ENCODE measurements at places on chromosomes 11 and 22.

DNA sequence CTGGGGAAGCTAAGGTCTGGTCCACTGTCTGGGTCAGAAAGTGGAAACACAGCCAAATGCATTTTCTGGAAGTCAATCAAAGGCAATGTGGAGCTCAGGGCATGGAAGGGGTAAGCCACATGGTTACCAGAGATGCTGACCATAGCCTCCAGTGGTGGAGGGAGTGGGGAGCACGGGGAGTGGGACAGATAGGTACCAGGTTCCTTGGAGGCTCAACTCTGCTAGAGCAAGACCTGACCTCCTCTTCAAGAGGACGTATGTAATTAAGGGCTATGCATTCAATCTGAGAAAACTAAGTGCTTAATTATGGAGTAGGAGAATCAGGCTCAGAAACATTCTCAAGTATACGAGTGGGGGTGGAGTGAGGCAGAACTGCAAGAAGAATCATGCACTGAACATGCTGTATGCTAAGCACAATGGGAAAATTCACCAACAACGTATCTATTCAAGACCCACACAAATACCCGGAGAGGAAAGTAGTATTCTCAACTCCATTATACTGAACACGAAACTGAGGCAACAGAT lies 65.2 kb upstream of the PHOX2A start:
- no peak for DNase-seq

DNA sequence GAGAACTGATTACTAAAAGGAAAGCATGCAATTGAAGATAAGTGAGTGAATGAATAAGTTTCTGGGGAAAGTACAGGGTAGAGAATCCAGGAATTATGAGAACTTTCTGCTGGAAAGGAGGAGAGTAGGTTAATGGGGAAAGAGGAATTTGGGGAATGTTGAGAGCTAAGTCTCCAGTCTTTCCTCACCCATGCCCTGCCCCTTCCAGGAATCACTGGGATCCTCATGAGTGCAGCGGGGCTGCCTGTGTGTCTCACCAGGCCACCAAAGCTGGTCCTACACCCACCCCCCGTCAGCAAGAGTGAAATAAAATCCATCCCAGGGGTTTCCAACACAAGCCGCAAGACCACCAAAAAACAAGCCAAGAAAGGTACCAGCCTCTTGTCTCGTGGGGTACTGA lies 17.0 kb downstream of the DTX4 start:
- DNase-seq: no peak

GRCh38 chr22:20771918-20772625 lies 1.8 kb upstream of the SERPIND1 start:
- DNase-seq: no peak

- no peak for DNase-seq
Measured at GRCh38 chr11:122741613-122742300, 86.2 kb downstream of the UBASH3B start.

DNA sequence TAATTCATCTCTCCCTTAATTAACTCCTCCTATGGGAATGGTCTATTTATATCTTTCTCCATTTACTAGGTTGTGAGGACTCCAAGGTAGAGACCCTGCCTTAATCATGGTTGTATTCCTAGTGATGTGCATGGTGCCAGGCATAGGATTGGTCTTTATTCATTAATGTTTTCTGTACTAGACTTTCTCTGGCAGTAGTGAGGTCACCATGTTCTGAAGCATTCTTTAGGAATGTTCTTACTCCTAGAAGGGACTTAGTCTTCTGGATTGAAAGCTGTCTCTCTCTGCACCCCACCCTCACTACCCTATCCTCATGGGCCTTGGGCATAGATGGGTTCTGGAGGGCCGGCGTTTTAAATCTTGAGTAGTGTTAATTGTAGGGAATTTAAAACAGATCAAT lies 10.6 kb upstream of the INSC start:
- no peak for DNase-seq

- DNase-seq: no peak
Measured at GRCh38 chr11:36060926-36061325, 117.1 kb downstream of the LDLRAD3 start.

GRCh38 chr11:120573756-120574354 lies 62.3 kb downstream of the GRIK4 start:
- DNase-seq: no peak

- DNase-seq: no peak
Measured at GRCh38 chr11:59810911-59811259, 307 bp upstream of the MRPL16 start.

DNA sequence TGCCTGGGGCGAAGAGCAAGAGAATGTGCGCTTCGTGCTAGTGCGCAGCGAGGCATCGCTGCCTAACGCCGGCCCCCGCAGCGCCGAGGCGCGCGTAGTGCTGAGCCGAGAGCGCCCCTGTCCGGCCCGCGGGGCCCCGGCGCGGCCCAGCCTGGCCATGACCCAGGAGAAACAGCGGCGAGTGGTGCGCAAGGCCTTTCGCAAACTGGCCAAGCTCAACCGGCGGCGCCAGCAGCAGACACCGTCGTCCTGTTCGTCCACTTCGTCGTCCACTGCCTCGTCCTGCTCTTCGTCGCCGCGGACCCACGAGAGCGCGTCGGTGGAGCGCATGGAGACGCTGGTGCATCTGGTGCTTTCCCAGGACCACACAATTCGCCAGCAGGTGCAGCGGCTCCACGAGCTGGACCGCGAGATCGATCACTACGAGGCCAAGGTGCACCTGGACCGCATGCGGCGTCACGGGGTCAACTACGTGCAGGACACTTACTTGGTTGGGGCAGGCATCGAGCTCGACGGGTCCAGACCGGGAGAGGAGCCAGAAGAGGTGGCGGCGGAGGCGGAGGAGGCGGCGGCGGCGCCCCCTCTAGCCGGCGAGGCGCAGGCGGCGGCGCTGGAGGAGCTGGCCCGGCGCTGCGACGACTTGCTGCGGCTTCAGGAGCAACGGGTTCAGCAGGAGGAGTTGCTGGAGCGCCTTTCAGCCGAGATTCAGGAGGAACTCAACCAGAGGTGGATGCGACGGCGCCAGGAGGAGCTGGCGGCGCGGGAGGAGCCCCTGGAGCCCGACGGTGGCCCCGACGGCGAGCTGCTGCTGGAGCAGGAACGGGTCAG lies 1.0 kb downstream of the RASSF10 start:
- peak; percentile 17 for DNase-seq

- no peak for DNase-seq
Measured at GRCh38 chr11:130327716-130328115, 13.0 kb upstream of the ZBTB44 start.

DNA sequence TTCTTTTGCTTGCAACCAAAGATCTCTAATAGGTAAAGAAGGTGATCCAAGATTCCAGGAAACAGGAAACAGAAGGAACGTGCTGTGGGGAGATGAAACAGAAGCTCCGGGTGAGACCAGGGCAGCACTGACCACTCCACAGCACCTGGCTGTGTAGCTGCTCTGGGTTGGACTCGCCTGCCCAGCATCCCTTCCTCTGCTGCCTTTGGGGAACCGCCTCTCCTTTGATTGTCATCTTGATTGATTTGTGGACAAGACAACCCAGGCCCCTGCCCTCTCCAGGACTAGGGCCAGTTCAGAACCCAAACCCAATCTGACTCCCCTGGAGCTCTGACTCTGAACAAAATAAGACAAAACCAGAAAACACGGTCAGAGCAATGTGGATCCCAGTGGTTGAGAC lies 14.7 kb upstream of the APOBEC3A start:
- DNase-seq: no peak

GRCh38 chr11:15258433-15259165 lies 143.9 kb downstream of the INSC start:
- DNase-seq: no peak
